H4 (cell line): ENCODE measurements at places on chromosomes 11 and 22. TPM values are rescaled to one million over a fixed set of nuclear protein-coding genes. Genes with fewer than 3 reads are reported as not detected.

- no peak for DNase-seq
Measured at GRCh38 chr11:36822829-36823228, 224.8 kb upstream of the RAG2 start.

- no peak for DNase-seq
Measured at GRCh38 chr11:76670485-76671236, at the start of gene LRRC32. TSS of gene LRRC32 (minus strand) at chr11:76670747. CDS start at chr11:76665954, 4,793 bp downstream.

- DNase-seq: no peak
Measured at GRCh38 chr11:76501526-76502202, 56.8 kb downstream of the EMSY start.

DNA sequence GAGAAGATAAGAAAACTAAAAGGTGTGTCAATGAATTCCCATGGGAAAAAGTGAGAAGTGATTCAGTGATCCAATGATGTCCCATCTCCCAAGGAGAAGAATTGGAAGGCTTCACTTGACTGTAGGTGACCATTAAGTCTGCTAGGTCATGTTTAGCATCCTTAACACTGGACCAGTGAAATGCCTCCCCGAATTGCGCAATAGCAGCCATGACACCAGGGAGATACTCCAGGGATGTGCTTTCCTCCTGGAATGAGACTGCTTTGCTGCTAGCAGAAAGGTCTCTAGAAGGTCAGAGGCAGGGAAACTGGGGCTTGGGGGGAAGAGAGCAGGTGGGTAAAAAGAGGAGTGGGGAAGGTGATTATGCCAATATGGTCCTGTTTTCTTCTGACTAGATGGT lies 364.3 kb downstream of the OPCML start:
- DNase-seq: no peak

DNA sequence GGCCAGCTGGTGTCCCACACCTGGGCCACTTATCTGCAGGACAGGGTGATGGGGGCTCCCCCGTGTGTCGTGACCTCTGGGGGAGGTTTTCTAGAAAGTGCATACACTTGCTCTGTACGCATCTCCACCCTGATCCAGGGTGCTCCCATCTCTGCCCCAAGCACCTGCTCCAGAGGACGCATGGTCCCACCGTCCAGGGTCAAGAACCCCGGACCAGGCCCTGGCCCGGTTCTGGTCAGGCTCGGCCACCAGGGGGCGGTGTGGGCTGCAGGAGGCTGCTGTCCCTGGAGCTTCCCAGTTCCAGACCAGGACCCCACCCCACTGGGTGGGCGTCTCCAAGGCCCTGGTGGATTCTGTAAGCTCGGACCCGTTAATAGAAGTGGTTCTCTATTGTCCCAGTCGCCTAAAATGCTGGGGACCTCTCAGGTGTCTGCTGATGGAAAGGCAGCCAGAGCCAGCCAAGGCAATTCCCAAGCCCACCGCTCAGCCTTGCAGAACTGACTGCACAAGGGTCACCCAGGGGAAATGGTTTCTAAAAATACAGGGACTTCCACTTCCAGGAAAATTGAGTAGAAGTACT lies 34.7 kb upstream of the SEPTIN5 start:
- DNase-seq: no peak

GRCh38 chr11:13939961-13940906 lies 22.3 kb upstream of the SPON1 start:
- DNase-seq: no peak

DNA sequence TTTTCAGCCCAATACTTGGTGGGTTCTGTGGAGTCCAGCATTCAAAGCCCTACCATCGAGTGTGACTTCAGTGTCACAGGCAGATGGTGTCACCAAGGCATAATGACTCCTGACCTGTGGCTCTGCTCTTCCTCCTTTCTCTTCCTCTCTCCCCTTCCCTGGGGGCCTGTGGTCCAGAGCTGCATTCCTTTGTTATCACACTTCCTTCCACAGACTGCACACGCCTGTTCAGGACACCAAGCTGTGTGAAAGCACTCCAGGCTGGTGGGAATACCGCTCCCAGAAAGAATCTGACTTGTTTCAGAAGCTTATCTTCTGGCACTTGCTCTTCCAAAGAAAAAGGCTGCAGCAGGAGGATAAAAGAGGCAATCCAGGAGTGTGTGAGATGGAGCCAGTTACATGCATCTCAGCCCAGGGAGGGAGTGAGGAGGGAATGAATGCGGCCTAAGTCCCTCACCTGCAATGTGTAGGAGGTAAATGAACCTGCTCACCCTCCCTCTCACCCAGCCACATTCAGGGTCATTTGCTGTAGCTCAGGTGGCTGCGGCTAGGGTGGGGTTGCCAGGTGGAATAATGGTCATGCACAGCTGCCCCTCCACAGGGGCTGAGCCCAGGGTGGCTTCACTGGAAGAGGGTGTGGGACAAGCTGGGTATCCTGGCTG lies 79.3 kb downstream of the ADAMTS15 start:
- peak; percentile 45 for DNase-seq

- DNase-seq: peak; percentile 79
Measured at GRCh38 chr22:47154621-47155081, 392.2 kb downstream of the TBC1D22A start.

- no peak for DNase-seq
Measured at GRCh38 chr22:41469218-41469851, 418 bp downstream of the ACO2 start.

DNA sequence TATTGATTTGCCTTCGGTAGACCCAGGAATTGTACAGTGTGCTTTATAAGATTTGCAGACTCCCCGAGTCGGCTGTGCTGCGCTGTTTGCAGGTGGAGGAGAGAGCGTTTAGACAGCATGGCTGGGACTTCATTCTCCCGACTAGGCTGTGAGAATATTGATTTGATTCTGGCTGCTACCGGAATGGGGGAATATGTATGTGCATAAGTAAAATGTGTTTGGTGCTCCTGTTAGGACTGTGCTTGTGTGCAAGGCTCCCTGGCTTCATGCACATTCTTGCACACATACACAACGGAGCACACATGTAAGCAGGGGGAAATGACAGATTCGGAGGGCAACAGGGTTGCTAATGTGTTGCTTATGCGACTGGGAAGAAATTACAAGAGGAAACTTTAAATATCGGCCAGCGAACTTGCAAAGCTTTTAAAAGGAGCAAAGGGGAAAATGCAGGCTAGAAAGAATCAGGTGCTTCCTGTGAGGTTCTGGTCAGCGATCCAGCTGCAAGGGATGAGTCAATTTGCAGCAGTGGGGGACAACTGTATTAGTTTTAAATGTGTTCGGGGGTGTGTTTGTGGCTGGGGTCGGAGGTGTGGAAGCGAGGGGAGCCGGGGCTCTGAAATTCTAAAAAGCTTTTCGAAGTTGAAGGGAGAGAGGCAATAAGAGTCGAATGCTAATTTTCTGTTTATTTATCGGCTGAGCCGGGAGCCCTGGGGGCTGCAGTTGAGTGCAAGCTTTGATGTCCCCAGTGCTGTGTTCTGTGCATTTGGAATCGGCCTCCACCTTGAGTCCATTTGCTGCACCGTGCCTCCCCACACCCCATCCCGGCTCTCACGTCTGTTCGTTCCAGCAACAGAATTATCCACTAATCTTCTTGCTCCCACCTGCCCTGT lies 731 bp downstream of the NTM start:
- no peak for DNase-seq

- DNase-seq: no peak
Measured at GRCh38 chr11:37313266-37313665, 715.2 kb upstream of the RAG2 start.

GRCh38 chr22:22702237-22703202 lies 58.1 kb downstream of the GGTLC2 start:
- no peak for DNase-seq

GRCh38 chr11:118485273-118485672 lies 42.0 kb upstream of the TTC36 start:
- no peak for DNase-seq

GRCh38 chr11:74566146-74566960 lies 26.0 kb upstream of the POLD3 start:
- DNase-seq: no peak

- DNase-seq: no peak
Measured at GRCh38 chr11:115291325-115291724, 212.9 kb downstream of the CADM1 start.

GRCh38 chr11:75790986-75791385 lies 22.4 kb downstream of the DGAT2 start:
- DNase-seq: no peak

- no peak for DNase-seq
Measured at GRCh38 chr11:70935006-70935768, 317.2 kb downstream of the SHANK2 start.

GRCh38 chr11:86790867-86791849 lies 9.2 kb upstream of the PRSS23 start:
- DNase-seq: no peak

GRCh38 chr11:129275828-129276227 lies 83.7 kb upstream of the ARHGAP32 start:
- no peak for DNase-seq

DNA sequence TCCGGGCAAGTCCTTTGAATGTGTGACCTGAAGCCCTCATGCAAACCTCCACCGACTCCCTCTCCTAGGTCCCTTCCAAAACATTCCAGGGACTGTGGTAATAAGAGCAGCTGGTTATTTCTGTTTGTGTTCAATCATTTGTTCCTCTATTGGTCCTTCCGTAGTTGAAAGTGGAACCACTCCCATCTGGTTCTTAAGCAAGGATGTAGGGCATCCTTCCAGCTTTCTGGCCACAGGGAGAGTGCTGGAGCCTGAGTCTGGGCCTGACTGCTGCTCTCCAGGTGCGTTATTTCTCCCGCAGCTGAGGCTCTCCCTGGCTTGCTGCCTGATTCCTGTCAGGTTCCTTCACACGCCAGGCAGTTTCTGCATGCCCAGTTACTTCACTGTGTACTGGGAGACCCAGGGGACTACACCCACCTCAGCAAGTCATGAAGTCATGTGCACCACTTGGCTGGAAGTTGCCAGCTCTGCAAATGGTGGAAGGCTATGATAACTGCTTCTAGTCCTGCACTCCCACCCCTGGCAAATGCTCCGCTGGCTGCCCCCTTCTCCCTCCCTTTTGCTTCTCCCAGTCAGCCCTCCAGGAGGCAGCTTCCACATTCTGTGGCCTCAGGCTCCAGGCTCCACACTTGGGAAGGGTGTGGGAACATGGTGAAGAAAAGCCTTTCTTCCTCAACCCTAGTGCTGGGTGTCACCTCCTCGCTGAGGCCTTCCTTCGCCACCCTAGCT lies 4.0 kb upstream of the ALX4 start:
- DNase-seq: peak; percentile 61

- DNase-seq: no peak
Measured at GRCh38 chr11:61516675-61517572, 8.4 kb downstream of the LRRC10B start.

DNA sequence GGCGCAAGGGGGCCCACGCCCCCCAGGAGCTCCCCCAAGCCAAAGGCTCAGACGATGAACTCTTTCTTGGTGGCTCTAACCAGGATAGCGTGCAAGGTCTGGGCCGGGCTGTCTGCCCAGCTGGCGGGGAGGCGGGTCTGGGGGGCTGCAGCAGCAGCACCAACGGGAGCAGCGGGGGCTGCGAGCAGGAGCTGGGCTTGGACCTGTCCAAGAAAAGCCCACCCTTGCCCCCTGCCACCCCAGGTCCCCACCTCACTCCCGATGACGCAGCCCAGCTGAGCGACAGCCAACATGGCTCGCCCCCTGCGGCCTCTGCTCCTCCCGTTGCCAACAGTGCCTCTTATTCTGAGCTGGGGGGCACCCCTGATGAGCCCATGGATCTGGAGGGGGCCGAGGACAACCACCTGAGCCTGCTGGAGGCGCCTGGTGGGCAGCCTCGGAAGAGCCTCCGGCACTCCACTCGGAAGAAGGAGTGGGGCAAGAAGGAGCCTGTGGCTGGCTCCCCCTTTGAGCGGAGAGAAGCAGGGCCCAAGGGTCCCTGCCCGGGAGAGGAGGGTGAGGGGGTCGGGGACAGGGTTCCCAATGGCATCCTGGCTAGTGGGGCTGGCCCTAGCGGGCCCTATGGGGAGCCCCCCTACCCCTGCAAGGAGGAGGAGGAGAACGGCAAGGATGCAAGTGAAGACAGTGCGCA lies 21.6 kb upstream of the TMEM191C start:
- no peak for DNase-seq

INSC gene
- 0.23 TPM in 1 of 2 replicates, not detected in the other for total RNA-seq

ARHGAP32 gene
- 4.8 and 5.1 TPM in 2 replicates for total RNA-seq

SH3BP1 gene
- 6.9 and 14.7 TPM in 2 replicates for total RNA-seq

GATD1 gene
- total RNA-seq: 15.5 and 24.8 TPM in 2 replicates

CHCHD10 gene
- 0.72 and 14.9 TPM in 2 replicates for total RNA-seq

RCOR2 gene
- 0.49 and 0.66 TPM in 2 replicates for total RNA-seq

OR52E8 gene
- total RNA-seq: not detected in 2 replicates
